ENCODE measurements at places on chromosomes 3 and 15.

DNA sequence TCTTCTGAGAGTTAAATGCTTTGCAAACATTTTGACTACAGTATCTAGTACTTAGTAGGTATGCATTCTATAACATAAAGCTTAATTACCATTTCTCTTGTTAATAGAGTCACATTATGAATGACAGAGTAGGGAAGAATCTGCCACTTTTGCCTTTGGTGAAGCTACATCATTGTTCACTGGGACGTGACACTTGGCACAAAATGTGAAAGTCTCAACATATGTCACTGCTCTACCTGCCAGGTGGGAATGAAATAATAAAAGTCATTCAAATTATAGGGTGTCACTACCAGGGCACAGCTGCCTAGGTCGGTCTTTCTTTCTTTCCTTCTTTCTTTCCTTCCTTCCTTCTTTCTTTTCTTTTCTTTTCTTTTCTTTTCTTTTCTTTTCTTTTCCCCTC is 17.6 kb downstream of the GPR87 start:
- no peak for DNase-seq

- DNase-seq: no peak
Observed at GRCh38 chr3:118810499-118811035, 224.1 kb downstream of the IGSF11 start.

DNA sequence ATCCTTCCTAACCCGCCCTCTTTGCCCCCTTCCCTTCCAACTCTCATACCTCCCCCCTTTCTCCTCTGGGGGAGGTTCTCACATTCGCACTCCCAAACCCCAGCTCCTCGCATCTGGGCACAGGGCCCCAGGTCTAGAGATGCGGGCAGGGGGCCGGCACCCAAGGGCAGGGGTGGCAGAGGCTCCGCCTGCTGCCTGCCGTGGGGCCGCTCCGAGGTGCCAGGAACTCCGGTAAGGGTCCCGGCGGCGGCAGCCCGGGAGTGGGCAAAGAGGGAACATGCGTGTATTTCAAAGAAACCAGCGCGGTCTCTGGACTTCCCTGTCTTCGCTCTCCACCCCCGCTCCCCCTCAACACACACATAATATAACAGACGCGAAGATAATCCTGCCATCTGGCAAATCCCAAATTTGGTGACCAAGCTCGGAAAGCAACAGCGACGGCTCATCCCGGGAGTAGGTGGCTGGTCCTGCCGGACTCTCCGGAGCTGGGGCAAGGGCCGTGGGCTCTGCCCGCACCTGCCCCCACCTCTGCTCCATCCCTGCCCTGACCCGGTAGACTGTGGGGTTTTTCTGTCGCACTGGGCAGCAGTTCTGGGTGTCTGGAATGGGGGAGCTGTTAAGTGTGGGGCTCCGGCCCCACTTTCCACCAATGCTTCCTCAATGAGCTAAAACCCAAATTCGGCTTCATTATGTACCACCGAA is 31.0 kb downstream of the NR2F2 start:
- no peak for DNase-seq

- DNase-seq: no peak
Observed at GRCh38 chr3:156382458-156383346, 172.2 kb downstream of the SSR3 start.

GRCh38 chr15:64800476-64800875 is 25.0 kb downstream of the PIF1 start:
- DNase-seq: no peak

DNA sequence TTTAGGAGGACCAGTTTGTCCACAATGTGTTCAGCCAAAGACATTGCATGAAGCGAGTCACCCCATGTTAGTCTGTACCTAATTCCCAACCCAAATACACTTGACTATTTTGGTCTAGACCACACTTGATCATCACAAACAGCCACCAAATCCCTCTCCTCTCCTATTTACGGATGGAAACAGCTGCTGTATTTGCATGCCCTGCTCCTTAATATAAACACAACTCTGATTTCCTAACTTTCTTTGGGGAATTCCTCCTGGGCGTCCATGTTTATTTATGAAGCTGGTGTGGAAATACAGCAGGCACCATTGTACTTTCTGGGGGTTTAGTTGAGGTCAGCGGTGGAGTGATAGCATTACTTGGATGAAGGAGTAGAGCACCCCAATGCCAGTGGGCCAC is 235.2 kb downstream of the TLE3 start:
- DNase-seq: no peak

DNA sequence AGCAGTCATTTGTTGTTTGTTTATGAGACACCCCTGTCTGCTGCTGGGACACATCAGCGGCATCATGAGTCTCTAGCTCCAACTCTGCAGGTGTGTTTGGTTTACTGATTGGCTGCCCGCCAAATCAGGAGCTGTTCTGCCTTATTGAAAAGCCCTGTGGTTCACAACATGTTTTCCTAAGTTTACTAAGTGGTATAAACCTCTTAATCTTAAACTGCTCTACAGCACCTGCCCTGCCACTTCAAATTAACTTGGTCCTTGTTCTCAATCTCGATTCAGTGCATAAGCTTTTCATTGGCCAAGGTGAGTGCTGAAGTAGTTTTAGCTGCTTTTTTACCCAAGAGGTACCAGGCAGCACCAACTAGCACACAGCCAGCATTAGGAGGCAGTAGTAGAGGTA is 77.8 kb upstream of the WDR72 start:
- no peak for DNase-seq

- no peak for DNase-seq
Observed at GRCh38 chr3:64756398-64756986, 68.7 kb upstream of the ADAMTS9 start.

DNA sequence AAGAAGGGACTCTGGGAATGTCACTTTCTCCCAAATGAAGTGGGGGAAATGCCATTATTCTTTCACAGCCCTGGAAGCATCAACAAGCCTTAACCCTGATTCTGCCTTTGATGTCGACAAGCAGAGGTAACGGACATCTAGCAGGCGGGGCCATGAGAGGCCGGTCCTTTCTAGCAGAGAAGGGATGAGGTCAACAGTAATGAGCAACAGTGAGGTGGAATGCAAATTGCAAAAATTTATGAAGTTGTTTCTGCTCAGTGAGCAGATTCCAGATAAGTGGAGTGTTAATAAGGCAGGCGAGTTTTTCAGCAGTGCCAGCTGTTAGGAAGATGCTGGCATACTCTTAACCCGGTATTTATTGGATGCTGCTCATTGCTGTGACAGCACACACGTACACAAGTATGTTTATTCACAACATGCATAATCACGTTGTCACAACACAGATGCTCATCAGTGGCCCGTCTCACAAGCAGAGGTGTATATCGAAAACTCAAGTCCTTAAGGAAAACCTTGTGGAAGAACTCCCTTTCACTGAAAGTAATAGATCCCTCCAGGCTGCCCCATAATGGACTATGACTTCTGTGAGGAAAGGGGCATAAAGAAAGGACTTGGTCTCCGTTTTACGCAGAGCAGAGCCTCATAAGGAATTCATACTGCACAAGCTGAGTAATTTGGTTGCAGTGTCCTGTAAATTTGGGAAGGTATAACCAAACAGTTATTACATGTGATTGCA is 329.0 kb downstream of the IGSF11 start:
- DNase-seq: no peak

DNA sequence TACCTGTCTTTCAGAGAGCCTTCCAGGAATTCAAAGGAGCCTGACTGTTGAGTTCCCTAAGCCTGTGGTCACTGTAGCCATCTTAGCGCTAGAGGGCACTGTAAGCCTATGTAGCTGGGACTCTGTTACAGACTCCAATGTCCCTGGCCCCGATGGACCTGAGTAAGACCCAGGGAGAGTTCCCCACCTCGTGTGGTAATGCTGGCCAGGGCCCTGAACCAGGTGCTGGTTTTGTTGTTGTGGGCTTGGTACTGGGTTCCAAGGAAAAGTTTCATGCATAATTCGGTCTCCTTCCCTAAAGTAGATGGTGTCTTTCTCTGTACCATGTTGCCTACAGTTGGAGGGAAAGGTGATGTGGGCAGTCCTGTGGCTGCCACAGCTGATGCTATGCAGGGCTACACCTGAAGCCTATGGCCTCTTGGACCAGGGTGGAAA is 32.4 kb downstream of the CDAN1 start:
- DNase-seq: peak; percentile 72

- DNase-seq: no peak
Observed at GRCh38 chr3:114659109-114660061, 365.6 kb downstream of the TIGIT start.

DNA sequence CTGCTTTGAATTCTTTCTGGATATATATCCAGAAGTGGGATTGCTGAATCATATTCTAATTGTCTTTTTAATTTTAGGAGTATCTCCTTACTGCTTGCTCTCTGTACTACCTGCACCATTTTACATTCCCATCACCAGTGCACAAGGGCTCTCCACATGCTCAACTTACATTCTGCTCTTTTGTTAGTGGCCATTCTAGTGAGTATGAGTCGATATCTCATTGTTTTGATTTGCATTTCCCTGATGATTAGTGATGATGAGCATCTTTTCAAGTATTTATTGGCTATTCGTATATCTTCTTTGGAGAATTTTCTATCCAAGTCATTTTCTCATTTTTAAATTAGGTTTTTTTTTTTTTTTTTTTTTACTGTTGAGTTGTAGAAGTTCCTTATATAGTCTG is 29.5 kb downstream of the PFN2 start:
- no peak for DNase-seq

GRCh38 chr3:183360971-183361624 is 67.3 kb downstream of the MCF2L2 start:
- DNase-seq: no peak

DNA sequence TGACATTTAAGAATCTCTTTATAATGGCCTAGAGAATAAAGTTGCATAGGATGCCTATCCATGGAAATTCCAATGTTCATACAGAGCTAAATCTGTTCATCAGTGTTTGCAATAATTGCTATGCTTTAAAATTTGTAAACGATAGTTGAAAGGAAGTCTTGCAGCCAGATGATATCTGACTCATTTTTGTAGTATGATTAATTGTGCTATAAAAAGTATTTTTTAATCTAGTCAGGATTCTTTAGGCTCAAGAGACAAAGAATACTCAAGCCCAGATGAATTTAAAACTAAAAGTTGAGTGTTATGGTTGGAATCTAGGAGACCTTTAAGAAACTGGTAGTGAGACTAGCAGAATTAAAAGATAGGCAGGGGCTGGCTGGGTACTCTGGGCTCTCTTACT is 50.5 kb downstream of the SUCNR1 start:
- DNase-seq: no peak

DNA sequence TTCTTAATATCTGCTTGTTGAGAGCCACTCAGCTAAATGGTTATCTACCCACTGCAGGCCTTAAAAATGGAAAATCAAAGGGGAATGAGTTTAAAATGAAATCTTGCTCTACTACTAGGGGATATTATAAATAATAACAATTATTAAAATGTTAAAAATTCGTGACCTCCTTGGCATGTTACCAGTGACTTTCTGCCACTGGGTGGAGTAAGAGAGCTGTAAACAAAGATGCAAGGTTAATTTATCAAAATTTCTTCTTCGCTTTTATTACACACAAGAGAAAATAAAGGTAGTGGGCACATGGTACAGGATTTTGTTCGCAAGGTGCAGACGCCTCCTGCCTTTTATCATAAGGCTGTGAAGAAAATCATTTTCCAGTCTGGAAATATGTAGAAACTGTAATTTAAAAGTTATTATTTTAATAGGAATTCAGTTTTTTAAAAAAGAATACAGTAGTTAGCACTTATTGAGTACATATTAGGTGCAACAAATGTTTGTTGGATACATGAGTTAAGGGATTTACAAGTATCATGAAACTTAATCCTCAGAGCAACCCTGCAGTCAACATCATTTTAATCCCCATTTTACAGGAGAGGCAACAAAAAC is 272.6 kb downstream of the SUCLG2 start:
- no peak for DNase-seq

DNA sequence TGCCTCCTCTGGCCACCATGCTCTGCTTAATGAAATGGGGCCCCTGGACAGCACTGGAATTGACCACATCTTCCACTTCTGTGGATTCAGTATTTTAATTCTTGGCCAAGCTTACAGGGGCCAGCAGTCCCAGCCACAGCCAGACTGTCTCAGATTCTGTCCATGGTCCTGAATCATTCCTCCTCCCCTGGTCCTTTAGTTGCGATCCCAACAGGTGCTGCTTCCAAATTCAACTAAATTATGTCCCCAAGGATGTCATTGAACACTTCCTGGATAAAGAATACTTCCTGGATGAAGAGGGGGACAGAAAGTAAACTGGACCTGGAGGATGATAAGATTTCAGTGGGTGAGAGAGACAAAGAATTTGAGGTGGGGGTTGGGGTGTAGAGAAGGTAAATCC is 111.1 kb upstream of the FOXB1 start:
- DNase-seq: no peak

DNA sequence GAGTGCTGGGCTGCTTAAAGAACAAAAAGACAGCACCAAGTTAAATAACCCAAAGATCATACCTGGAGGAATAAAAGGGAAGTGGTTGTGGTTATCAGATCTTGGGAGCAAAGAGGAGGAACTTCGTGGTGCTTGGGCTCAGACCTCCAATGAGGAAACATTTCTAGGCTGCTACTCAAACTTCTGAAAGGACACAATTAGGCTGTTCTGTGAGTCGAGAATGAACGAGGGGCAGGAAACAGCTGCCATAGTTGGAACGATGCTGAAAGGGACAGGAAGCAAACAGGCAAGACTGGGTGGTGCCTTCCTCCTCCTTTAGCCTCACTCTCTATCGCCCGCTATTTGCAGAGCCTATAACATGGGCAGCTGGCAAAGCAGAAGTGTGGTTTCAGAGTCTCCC is 276.3 kb upstream of the ARRDC4 start:
- no peak for DNase-seq

GRCh38 chr15:31235311-31236183 is 91.1 kb upstream of the KLF13 start:
- peak; percentile 71 for DNase-seq

DNA sequence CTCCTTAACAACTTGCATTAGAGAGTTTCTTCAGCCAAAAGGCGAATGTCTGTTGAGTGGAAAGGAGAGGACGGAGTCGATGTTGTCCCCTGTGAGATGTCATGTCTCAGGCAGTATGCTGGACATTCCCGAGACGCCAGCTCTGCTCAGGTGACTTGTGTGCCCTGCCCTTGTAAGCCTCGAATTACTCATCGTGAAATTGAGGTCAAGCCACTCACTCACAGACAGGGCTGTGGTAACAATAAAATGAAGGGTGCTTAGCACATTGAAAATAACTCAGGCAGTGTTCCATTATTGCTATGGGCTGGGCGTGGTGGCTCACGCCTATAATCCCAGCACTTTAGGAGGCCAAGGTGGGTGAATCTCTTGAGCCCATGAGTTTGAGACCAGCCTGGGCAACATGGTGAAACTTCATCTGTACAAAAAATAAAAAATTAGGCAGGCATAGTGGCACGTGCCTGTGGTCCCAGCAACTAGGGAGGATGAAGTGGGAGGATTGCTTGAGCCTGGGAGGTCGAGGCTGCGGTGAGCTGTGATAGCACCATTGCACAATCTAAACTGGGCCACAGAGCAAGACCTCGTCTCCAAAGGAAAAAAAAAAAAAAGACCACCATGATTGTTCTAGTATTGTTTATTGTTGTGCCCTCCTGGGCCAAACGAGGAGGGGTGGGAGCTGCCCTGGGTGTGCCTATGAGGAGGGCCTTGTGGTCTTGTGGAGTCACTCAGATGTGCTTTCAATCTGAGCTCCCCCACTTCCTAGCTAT is 214.4 kb downstream of the THSD4 start:
- no peak for DNase-seq

GRCh38 chr15:71231758-71232157 is 116.5 kb downstream of the THSD4 start:
- DNase-seq: no peak

Data from coronary artery (tissue), 2 donors.